Mesothelial cell of epicardium (in vitro differentiated cells): ENCODE measurements at places on chromosomes 1 and 21. TPM values are rescaled to one million over a fixed set of nuclear protein-coding genes. Genes with fewer than 3 reads are reported as not detected.

The TMEM200B gene
- 28.3 to 31.0 TPM (median 29.1 TPM) in 3 replicates for total RNA-seq

The PGLYRP4 gene
- total RNA-seq: 0.11 TPM in 1 of 3 replicates, not detected in the others

The SEMA6C gene
- 14.9 to 15.0 TPM (median 14.9 TPM) in 3 replicates for total RNA-seq

The CYYR1 gene
- 19.3 to 20.8 TPM (median 20.2 TPM) in 3 replicates for total RNA-seq

The AIRE gene
- 0.13 to 0.23 TPM (median 0.18 TPM) in 3 replicates for total RNA-seq

The CRTC2 gene
- total RNA-seq: 45.5 to 47.1 TPM (median 45.9 TPM) in 3 replicates

- H3K4me1 ChIP-seq: no peaks in the 10 kb centered on the region
- H3K27ac ChIP-seq: no peak overlapping the region
- no peaks in the 10 kb centered on the region for H3K27me3 ChIP-seq
Observed at GRCh38 chr1:244789731-244790130, 45.7 kb upstream of the COX20 start.

GRCh38 chr1:116224111-116224510, 112.9 kb downstream of the MAB21L3 start:
- H3K4me1 ChIP-seq: peaks cover 5% of the 10 kb centered on the region
- H3K27ac ChIP-seq: no peak overlapping the region
- no peak for DNase-seq
- H3K4me3 ChIP-seq: no peak overlapping the region

DNA sequence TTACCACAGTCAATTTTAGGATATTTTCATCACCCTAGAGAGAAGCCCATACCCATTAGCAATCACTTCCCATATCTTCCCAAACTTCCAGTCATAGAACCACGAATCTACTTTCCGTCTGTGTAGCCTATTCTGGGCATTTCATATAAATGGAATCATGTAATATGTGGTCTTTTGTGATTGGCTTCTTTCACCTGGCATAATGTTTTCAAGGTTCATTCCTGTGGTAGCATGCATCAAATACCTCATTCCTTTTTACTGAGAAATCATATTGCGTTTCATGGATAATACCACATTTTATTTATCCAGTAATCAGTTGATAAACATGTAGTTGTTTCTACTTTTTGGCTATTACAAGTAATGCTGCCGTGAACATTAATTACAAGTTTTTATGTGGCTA, 21.5 kb downstream of the DESI2 start:
- no peak overlapping the region for H3K4me3 ChIP-seq
- H3K36me3 ChIP-seq: peaks cover 28% of the 10 kb centered on the region
- no peak overlapping the region for H3K27ac ChIP-seq
- peaks cover 12% of the 10 kb centered on the region for H3K4me1 ChIP-seq
- DNase-seq: no peak
- H3K27me3 ChIP-seq: no peaks in the 10 kb centered on the region

GRCh38 chr1:54681358-54681757, 34.3 kb upstream of the TTC4 start:
- H3K4me3 ChIP-seq: no peak overlapping the region
- H3K4me1 ChIP-seq: no peaks in the 10 kb centered on the region
- H3K27me3 ChIP-seq: peaks cover 4% of the 10 kb centered on the region
- no peaks in the 10 kb centered on the region for H3K36me3 ChIP-seq
- DNase-seq: no peak

GRCh38 chr1:106523497-106523896, 533.0 kb upstream of the PRMT6 start:
- no peaks in the 10 kb centered on the region for H3K27me3 ChIP-seq
- DNase-seq: no peak
- no peak overlapping the region for H3K27ac ChIP-seq
- no peaks in the 10 kb centered on the region for H3K4me1 ChIP-seq
- no peak overlapping the region for H3K4me3 ChIP-seq

DNA sequence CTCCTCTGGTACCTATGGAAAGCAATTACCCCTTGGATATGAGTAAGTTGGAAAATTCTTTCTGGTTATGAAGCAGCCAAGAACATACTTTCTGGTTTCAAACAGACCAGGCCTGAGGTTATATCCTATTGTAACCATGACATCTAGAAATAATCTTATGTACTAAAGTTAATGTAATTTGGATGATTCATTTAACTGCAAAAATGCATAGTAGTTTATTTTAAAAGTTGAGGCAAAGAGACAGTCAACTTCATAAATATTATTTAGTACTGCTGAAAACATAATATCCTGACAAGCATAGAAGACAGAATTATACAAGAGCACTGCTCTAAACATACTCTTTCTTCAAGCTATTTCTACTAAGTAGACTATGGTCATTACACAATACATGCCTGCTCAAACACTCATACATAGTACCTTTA, 25.5 kb downstream of the ODF2L start:
- H3K4me1 ChIP-seq: no peaks in the 10 kb centered on the region
- no peaks in the 10 kb centered on the region for H3K27me3 ChIP-seq
- no peak for DNase-seq
- H3K36me3 ChIP-seq: peaks cover 28% of the 10 kb centered on the region
- H3K27ac ChIP-seq: no peak overlapping the region

DNA sequence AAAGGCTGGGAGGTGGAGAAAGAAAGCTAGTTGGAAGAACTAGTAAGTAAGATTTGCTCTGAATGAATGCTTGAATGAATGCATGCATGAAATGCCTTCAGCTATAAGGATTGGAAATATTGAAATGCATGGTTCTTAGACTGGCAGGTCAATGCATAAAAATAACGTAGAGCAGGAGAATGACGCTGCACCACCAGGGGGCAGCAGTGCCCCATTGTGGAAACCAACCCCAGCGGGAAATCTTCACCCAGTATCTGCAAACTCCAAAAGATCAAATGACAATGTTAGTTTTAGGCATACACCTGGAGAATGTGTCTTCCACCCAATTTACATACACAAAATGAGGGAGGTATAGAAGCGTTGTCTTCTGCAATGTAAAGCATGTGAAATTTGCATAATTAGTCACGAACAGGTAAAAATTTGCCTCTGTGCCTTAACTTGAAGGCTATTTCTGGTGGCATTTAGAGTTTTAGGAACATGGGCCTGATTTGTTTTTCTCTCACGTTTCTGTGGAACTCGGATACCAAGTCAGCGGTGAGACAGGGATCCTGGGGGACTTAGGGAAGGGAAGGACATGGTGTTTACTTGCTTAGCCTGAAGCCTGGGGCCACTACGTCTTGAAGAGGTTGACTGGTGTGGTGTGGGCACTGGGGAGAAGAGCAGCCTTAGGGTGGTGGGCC, 78.6 kb downstream of the HHAT start:
- H3K36me3 ChIP-seq: peaks cover 3% of the 10 kb centered on the region
- DNase-seq: peak; percentile 87
- H3K27ac ChIP-seq: no peak overlapping the region
- H3K4me3 ChIP-seq: no peak overlapping the region
- no peaks in the 10 kb centered on the region for H3K4me1 ChIP-seq

GRCh38 chr1:226148121-226148648, 38.4 kb downstream of the ACBD3 start:
- no peaks in the 10 kb centered on the region for H3K4me1 ChIP-seq
- H3K4me3 ChIP-seq: no peak overlapping the region
- no peaks in the 10 kb centered on the region for H3K27me3 ChIP-seq
- DNase-seq: no peak
- H3K27ac ChIP-seq: no peak overlapping the region
- peaks cover 49% of the 10 kb centered on the region for H3K36me3 ChIP-seq

DNA sequence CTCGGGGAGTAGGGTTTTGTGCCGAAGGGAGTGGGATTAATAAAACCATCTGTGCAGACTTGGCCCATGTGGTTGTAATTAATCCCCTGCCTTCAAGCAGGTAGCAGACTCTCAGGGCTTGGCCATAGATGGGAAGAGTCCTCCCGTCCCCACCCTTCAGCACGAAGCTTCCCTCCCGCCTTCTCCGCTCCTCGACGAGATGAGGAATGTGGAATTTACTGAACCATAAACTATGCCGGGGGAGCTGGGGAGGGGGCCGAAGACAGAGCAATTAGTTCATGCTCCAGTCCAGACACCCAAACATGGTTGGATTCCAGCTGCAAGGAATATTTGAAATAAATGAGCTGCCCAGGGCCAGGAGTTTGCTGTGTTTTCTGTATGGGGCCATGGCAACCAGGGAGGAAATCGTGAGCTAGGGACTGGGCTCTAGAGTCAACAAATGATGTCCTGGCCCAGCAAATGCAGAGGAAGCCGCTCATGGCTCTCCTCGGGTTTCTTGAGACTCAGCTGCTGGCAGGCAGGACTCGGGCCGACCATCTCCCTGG, 78.8 kb downstream of the SPSB1 start:
- DNase-seq: peak; percentile 83
- peaks cover 73% of the 10 kb centered on the region for H3K4me1 ChIP-seq
- H3K27ac ChIP-seq: peak overlapping the region; percentile 97
- H3K27me3 ChIP-seq: no peaks in the 10 kb centered on the region
- H3K4me3 ChIP-seq: peak overlapping the region; percentile 24

- H3K36me3 ChIP-seq: peaks cover 24% of the 10 kb centered on the region
- H3K27ac ChIP-seq: no peak overlapping the region
- H3K4me1 ChIP-seq: peaks cover 53% of the 10 kb centered on the region
- H3K27me3 ChIP-seq: no peaks in the 10 kb centered on the region
- no peak for DNase-seq
Observed at GRCh38 chr1:119981986-119982815, 85.9 kb upstream of the ADAM30 start.
